AG04450 (cell line): ENCODE measurements at places on chromosomes 5 and 9.

- no peak for DNase-seq
These were observed 47.5 kb downstream of the SAXO1 start for GRCh38 chr9:18985464-18985951.

DNA sequence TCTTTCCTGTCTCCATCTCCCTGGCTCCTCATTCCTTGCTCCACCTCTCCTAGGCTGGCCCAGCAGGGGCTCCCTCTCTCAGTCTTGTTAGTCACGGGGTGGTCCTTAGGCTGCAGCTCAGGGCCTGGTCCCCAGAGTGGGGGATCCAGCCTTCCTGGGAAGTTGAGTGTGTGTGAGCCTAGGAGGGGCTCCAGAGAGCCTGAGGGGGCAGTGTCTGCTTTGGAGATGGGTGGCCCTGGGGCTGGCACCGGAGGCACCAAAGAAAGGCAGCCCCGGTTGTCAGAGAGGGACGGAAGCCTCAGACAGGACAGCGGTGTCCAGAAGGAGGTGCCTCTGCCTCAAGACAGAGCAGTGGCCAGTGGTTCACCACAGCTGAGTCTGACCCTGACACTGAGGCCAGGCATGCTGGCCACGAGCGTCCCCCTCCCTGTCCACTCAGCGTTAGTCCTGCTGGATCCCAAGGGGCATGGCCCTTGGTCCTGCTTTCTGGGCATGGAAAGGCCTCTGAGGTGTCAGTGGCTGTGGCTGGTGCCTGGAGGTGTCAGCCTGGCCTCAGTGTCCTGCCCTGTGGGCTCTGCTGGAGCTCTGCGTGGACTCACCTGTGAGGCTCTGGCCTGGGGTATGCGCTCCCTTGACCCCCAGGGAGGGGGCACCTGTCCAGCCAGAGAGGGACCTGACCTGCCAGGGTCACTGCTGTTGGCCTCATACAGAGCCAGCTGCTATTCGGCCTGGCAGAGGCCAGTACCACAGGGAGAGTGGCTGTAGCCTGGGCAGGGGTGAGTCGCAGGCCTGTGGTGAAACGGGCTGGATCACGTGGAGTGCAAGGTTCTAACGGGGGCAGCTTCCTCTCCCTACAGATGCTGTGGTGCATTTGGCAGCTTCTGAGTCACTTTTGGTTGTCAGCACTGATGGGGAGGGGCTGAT is 130.6 kb downstream of the CACNA1B start:
- DNase-seq = no peak

- DNase-seq = no peak
These were observed 67.2 kb downstream of the IL31RA start for GRCh38 chr5:55918087-55919035.

- DNase-seq = peak; percentile 4
These were observed 11.7 kb upstream of the OR13D1 start for GRCh38 chr9:104682642-104683041.

- no peak for DNase-seq
These were observed 220 bp downstream of the NOTCH1 start for GRCh38 chr9:136545692-136545964.

DNA sequence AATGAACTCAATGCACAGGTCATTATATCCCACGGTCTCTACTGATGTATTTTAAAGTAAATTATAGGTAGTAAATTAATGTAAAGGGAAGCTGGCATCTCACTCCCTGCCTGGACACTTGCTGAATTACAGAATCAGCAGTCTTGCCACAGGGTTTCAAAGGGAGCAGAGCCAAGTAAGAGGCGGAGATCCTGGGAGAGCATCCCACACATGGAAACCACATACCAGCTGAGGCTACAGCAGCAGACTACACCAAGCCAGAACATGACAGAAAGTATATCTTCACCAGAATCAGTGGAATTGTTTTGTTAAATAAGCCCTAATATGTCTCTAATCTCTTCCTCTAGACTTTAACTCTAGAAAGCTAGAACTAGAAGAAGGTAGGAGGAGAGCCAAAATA is 1689.2 kb upstream of the WWC1 start:
- DNase-seq = no peak

DNA sequence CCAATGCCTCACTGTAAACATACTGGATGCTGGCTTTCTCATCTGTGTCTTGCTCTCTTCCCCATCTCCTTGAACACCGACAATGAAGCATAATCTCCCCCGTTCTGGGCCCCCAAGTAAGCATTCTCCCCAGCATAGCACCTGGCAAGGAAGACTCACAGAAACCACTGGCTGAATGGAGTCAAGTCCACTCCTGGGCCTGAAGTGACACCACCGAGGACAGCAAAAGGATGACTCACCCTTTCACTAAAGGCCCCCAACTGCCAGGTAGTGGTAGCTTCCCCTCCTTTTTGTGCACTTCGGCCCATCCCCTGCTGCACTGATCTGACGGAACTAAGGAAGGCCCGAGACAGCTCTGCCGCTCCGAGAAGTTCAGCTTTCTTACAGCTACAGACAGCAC is 9.4 kb downstream of the VDAC1 start:
- DNase-seq = no peak

DNA sequence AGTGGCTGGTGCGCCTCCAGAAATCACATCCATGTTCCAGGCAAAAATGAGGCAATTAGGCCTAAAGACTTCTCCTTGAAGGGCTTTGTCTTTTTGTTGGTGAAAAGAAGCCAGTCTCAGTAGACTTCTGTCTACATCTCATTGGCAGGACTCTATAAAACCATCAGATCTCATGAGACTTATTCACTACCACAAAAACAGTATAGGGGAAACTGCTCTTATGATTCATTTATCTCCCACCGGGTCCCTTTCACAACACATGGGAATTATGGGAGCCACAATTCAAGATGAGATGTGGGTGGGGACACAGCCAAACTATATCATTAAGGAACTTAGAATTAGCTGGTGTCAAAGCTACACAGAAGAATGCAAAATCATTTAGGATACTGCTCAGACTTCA is 77.7 kb upstream of the SNX2 start:
- DNase-seq = no peak

DNA sequence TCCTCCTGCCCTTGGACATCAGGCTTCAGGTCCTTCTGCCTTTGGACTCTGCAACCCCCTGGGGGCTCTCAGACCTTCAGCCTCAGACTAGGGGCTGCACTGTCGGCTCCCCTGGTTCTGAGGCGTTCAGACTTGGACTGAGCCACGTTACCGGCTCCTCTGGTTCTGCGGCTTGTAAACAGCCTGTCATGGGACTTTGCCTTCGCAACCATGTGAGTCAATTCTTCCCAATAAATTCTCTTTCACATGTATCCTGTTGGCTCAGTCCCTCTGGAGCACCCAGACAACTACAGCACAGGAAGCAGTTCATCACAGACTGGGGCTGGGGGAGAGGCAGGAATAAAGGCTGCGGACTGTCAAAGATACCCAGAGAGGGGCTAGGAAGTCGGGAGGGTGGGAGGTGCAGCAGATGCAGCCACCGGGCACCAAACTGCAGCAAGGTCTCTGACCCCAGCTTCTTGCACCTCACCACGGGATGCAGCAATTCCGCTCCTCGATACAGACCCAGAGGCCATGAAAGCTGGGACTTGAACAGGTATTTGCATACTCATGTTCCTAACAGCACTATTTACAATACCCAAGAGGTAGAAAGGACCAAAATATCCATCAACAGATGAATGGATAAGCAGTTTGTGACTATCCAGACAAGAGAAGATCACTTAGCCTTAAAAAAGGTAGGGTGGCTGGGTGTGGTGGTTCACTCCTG is 100.8 kb downstream of the COL23A1 start:
- no peak for DNase-seq

GRCh38 chr5:132209131-132209530 is 18.5 kb downstream of the P4HA2 start:
- no peak for DNase-seq

- DNase-seq = no peak
These were observed at the start of gene GARNL3 for GRCh38 chr9:127264462-127265219. Gene GARNL3, plus strand, starts transcription at chr9:127264774. Its CDS starts 104 bp downstream, at chr9:127264878.

- DNase-seq = no peak
These were observed 21.9 kb upstream of the ELL2 start for GRCh38 chr5:95983509-95983908.

DNA sequence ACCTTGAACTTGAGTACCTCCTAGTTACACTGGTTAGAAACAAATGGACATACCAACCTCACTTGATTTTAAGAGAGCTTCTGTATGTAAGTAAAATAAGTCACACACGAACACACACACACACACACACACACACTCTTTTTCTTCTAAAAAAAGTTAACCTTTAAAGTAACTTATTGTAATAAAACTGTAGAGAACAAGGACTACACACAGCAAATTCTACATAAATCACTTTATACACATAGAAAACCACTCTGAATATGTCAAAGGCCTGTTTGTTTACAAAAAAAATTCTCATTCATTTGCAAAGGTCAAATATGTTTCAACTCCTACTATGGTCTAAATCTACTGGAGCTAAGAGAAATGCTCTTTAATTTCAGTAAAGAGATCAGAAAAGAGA is 29.1 kb downstream of the GIN1 start:
- no peak for DNase-seq

- no peak for DNase-seq
These were observed 3.7 kb downstream of the SLC31A2 start for GRCh38 chr9:113154471-113154870.
